Small intestine (tissue), 16 donors: ENCODE measurements at places on chromosomes 1 and 21.

DNA sequence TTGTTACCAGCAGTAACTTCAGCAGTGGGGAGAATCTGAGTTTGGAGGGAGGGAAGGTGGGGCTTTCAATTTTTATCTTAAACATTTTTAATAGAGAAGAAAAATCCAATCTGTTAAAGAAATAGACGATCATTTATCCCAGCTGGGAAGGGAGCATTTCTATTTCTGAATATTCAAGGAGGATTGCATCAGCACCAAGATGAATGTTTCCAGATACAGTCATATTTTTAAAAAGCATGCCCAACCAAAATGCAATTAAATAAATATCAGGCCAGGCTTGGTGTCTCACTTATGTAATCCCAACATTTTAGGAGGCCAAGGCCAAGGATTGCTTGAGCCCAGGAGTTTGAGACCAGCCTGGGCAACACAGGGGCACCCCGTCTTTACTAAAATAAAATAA, 1.7 kb upstream of the ATP1A4 start:
- DNase-seq = no peak

GRCh38 chr1:27116697-27117096, 38.2 kb downstream of the SLC9A1 start:
- DNase-seq = no peak

DNA sequence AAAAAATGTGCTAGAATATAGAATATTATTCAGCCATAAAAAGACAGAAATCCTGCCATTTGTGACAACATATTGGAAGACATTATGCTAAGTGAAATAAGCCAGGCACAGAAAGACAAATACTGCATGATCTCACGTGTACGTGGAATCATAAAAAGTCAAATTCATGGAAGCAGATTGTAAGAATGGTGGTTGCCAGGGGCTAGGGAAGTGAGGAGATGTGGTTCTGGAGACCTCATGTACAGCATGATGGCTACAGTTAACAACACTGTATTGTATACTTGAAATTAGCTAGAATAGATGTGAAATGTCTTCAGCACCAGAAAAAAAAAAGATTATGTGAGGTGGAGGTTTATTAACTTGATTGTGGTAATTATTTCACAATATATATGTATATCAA, 166.4 kb downstream of the ZZZ3 start:
- no peak for DNase-seq

DNA sequence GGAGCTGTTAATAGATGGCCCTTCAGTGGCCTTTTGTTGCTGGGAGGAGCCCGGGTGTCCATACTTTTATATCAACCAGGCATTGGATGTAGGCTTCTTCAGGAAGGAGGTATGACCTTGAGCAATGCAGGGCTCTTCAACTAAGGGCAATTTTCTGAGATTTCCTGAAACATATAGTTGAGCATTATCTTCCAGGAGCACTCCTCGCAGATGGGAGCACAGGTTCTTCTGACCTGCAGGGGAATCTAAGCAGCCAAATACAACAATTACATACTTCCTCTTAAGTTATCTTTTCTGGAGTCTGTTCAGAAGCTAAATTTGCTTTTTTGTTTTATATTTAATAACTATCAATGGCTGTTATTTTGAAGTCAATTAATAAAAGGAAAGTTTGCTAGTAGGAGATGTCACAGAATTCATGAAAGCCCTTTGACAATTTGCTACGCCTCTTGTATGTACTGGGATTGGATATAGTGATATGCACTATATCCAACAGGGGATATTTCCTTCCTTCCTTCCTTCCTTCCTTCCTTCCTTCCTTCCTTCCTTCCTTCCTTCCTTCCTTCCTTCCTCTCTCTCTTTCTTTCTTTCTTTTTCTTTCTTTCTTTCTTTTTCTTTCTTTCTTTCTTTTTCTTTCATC, 422.6 kb upstream of the NEGR1 start:
- no peak for DNase-seq

DNA sequence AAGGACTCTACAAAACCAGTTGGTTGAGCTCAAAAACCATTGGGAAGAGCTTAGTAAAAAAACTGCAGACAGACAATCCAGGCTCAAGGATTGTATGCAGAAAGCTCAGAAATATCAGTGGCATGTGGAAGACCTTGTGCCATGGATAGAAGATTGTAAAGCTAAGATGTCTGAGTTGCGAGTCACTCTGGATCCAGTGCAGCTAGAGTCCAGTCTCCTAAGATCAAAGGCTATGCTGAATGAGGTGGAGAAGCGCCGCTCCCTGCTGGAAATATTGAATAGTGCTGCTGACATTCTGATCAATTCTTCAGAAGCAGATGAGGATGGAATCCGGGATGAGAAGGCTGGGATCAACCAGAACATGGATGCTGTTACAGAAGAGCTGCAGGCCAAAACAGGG, 104.0 kb upstream of the BMP8A start:
- DNase-seq = peak; percentile 56

GRCh38 chr1:20742671-20743070, 10.2 kb upstream of the SH2D5 start:
- no peak for DNase-seq

DNA sequence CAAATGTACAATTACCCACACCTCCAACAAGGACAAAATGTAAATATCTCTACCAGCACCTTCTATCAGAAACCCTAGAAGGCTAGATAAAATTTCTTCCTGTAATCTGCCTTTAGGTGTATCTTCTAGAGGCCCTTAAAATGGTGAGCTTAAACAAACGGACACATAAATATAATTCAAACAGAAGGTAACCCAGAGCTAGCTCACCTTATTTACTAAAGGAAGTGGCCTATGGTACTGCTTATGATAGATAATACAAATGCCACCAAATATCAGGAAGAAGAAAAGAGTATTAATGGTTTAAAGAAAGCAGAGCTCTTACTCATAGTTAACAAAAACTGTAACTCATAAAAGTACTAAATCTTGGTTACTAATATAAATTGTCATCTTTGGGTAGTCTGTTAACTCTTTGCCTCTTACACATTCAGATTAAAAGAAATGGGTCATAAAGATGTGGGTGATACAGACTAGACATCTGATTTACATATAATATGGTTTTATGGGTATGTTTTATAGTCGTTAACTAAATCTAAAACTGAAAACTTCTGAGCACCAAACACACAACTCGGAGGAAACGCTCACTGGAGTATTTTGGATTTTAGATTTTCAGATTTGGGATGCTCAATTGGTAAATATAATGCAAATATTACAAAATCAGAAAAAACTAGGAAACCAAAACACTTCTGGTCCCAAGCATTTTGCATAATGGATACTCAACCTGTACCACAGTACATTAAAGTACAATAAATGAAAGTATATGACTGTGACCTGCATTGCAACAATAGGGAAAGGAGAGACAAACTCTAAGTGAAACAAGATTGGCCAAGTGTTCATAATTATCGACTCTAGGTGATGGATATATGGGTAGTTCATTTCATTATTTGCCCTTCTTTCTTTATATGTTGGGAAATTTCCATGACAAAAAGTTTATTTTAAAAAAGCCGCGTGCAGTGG, 23.2 kb downstream of the TRIT1 start:
- peak; percentile 13 for DNase-seq

- peak; percentile 76 for DNase-seq
These were observed 10.0 kb downstream of the SLX9 start for GRCh38 chr21:44949779-44950198.

- DNase-seq = no peak
These were observed 140.1 kb upstream of the DUSP10 start for GRCh38 chr1:221881805-221882581.

- no peak for DNase-seq
These were observed 12.2 kb downstream of the ADAMTS1 start for GRCh38 chr21:26833011-26833410.

DNA sequence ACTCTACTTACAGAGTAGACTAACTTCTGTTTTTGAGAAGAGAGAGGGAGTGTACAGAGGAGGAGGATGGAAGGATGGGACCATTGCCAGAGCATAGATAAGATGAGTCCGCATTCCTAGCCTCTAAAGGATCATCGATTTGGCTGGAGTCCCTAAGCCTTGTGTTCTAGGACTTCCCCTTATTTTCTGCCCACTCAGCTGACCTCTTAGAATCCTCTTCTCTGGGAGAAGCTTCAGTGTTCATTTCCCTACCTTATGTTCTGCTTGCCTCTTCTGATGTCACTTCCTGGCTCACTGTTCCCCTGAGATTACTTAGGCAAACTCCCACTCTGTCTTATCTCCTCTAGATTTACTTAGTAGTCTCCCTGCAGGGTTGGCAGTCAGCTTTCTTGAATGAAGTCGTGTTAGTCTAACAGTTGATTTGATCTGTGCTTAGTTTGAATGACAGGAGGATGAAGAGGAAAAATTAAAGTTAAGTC, 156.7 kb downstream of the SYT2 start:
- DNase-seq = peak; percentile 14

- peak; percentile 89 for DNase-seq
These were observed 9.2 kb upstream of the LAD1 start for GRCh38 chr1:201408176-201408833.

DNA sequence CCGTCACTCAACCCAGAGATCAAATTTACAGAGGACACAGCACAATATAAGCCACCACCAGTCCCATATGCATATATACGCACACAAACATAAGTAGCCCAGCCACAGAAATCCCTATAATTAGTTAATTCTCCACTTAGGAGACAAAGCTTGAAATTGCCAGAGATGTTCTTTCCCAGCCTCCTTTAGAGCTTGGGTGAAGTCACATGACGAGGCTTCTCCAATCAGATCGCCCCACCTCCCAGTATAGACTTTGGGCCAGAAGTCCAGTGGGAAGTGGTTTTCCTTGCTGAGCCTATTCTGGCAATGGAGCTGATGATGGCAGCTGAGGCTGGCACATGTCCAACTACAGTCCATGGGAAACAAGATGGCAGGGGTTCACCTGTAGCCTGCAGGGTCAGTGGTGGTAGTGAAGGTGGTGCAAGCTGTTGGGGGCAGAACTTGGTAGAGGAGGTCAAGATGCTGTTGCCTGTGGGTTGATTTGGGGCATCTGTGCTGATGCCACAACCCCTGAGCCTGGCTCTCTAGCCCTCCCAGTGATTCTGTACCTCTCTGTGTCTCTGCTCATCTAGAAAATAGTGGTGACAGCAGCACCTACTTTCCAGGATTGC, 535.9 kb downstream of the MATN1 start:
- no peak for DNase-seq

DNA sequence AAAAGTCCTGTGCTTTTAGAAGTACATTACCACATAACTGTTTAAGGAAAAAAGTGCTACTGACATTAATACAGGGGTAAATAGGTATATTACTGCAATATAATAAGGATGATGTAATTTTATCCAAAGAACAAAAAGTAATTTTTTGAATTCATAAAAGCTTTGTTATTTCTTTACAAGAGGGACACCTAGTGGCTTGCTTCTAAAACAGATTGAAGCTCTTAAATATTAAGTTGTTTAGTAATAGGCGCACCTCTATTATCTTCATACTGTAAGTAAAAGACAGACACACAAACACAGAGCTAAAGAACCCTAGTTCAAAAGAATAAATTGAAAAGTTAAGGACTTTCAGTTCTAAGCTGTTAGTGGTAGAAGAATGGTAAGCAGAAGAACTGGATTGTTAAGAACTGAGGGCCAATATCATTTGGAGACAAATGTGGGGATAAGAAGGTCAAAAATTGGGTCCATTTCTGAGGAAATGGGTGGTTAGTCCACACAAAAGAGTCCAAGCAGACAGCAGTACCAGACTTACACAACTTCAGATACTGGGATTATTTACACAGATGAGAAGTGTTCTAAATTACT, 15.4 kb downstream of the ZNHIT6 start:
- peak; percentile 20 for DNase-seq

GRCh38 chr1:106875622-106876021, 180.9 kb upstream of the PRMT6 start:
- no peak for DNase-seq

DNA sequence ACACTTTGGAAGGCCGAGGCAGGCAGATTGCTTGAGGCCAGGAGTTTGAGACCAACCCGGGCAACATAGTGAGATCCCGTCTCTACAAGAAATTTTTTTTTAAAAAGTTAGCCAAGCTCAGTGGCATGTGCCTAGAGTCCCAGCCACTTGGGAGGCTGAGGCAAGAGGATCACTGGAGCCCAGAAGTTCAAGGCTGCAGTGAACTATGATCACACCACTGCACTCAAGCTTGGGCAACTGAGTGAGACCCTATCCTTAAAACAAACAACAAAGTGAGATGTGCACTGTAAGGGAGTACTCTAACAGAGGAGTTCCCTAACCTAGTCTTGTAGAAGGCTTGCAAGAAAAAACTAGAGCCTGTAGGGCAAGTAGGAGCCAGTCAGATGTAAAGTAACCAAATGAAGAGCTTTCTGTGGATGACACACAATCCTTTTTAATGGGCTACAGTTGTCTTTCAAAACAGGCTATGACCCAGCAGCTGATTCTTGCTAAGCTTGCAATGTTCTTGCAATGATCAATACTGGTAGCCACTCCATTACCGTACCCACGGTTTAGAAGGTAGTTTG, 38.0 kb upstream of the SRP9 start:
- DNase-seq = no peak

DNA sequence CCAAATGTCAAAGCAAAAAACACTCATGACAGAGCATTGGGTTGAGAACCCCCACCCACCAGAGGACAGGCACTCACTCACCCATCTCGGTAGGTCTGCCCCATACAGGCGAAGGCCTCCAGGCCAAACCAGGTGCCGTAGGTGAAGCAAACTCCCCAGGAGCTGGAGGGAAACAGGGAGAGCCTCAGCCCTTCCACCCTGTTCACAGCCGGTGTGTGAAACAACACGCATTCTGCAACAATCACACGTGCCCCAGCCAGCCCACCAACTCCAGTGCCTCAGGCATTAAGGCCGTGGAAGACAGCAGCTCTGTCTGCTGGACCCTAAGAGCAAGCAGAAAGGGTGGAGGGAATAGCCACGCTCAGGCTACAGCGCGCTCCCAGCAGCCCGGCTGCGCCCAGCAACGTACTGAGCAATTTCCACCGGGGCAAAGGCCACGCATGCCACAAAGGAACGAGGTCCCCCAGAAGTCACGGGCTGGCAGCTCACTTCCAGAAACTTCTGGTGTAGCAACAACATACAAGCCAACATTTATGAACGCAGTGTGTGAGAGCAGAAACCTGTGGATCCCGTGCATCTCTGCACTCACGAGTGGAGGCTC, 11.4 kb upstream of the SPATC1L start:
- no peak for DNase-seq

GRCh38 chr1:25614501-25615171, 2.0 kb upstream of the MAN1C1 start:
- no peak for DNase-seq

GRCh38 chr1:63575340-63575826, 17.8 kb upstream of the PGM1 start:
- DNase-seq = peak; percentile 52

- DNase-seq = no peak
These were observed 14.3 kb upstream of the GPR52 start for GRCh38 chr1:174433451-174433850.

GRCh38 chr1:53385276-53386225, 57.7 kb upstream of the LRP8 start:
- no peak for DNase-seq

GRCh38 chr1:201296352-201296751, 13.0 kb downstream of the PKP1 start:
- DNase-seq = peak; percentile 83

DNA sequence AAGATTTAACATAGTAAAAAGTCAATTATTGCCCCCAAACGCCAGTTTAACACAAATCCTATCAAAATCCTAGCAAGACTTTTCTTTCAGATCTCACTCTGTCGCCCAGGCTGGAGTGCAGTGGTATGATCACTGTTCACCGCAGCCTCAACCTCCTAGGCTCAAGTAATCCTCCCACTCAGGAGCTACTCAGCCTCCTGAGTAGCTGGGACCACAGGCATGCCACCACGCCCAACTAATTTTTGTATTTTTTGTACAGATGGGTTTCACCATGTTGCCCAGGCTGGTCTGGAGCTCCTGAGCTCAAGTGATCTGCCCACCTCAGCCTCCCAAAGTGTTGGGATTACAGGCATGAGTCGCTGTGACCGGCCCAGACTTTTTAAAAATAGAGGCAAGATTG, 4.8 kb downstream of the SNIP1 start:
- no peak for DNase-seq
